ENCODE measurements at places on chromosomes 2 and 18.

DNA sequence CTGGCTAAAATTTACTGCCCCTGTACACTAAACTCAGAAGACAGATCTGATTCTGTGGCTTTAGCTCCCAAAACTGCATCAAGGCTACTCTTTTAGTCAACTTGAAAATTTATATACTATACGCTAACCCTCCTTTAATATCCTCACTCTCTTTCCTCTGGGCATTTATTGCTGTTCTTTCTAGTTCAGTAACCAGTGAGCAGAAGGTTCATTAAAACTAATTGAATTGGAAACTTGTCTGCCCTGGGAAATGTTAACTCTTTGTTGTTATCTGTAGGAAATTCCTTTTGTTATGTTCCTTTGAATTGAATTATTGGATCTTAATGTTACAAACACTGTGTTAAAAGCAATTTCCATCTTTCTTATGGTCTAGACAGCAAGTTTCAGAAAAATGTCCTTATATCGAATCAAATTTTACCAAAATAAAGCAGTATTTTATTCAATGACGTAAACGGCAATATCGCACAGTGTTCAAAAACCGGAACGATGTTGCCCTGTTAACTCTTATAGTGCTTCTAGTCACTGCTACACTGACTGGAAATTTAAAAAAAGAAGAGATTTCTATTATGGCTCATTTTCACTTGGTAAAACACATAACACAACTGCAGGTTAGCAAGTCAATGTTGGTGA is 168.3 kb downstream of the NR4A2 start:
- H3K27ac ChIP-seq = no peak overlapping the region
- no peak overlapping the region for H3K4me3 ChIP-seq
- H3K4me1 ChIP-seq = peaks cover 8% of the 10 kb centered on the region
- no peak for DNase-seq
- no peaks in the 10 kb centered on the region for H3K27me3 ChIP-seq

DNA sequence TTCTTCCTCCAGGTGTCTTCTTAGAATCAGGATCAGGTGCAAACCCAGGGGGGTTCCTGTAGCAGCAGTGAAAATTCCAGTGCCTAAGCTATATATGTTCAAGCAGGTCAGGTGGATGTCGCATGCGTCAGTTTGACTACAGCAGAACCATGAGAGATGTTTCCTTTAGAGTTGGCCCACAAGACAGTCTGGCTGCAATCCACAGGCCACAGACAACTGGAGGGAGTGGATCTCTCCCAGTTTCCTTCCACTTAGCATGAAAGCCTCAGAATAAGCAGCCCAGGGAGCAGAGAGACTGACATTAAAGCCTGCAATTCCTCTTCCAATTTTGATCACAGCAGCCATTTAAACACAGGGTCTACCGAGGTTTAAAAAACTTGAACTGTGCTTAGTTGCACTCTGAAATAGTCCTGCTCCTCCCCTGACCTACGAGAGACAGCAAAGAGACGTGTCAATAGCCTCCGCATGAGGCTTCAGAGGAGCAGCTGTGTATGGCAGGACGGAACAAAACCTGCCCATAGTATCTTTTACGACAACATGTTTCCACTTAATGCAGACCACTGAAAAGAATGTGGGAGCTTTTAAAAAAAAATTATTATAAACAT is 988 bp upstream of the KCNE4 start:
- H3K4me3 ChIP-seq = peak overlapping the region; percentile 47
- no peak for DNase-seq
- peak overlapping the region; percentile 85 for H3K27ac ChIP-seq
- peaks cover 16% of the 10 kb centered on the region for H3K27me3 ChIP-seq
- peaks cover 67% of the 10 kb centered on the region for H3K4me1 ChIP-seq

GRCh38 chr18:63271881-63272299 is 47.7 kb downstream of the BCL2 start:
- peak overlapping the region; percentile 46 for H3K4me3 ChIP-seq
- H3K27me3 ChIP-seq = peaks cover 3% of the 10 kb centered on the region
- peaks cover 66% of the 10 kb centered on the region for H3K4me1 ChIP-seq

DNA sequence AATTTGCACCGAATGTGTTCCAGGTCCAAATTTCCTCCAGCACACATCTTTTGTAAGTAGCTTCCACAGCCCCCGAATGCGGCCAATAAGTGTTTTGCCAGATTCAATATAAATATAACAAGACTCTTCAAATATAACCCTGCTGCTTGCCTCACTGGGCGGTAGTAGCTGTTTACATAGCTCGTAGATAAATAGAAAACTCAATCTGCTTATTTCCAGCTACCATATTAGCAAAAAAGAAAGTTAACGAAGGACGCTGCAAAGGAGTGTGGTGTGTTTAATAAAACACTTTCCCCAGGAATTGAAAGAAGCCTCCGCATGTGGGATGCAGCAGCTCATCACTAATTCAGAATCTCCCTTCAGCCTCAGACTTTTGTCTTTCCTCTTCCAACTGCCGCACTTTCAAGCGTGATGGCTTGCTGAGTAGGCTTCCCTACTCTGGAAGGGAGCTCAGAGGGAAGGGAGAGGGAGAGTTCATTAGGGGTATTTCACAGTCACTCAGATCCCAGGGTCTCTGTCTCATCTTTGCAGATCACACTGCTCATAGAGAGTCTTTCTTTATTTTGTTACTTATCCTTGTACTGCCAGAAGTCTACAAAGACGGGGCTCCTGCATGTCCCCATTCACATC is 367.0 kb downstream of the RND3 start:
- peaks cover 48% of the 10 kb centered on the region for H3K27me3 ChIP-seq
- H3K27ac ChIP-seq = no peak overlapping the region
- no peak overlapping the region for H3K4me3 ChIP-seq
- H3K4me1 ChIP-seq = peaks cover 14% of the 10 kb centered on the region
- DNase-seq = no peak
- H3K36me3 ChIP-seq = no peaks in the 10 kb centered on the region

GRCh38 chr2:100214265-100214971 is 72.0 kb upstream of the AFF3 start:
- no peaks in the 10 kb centered on the region for H3K36me3 ChIP-seq
- no peak overlapping the region for H3K27ac ChIP-seq
- no peak for DNase-seq
- H3K27me3 ChIP-seq = peaks cover 31% of the 10 kb centered on the region

DNA sequence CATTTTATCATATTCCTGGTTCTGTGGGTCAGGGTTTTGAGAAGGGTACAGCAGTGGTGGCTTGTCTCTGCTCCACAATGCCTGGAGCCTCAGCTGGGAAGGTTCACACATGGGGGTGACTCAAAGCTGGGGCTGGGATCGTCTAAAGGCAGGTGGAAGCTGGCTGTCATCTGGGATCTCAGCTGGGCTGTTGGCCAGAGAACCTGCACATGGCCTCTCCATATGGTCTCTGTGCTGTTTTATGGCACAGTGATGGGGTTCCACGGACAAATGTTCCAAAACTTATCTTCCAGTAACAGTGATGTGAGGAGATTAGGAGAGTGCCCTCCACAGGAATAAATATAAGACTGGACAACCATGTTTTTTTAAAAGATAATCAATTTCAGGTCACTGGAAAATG is 191.4 kb downstream of the SS18 start:
- H3K4me1 ChIP-seq = peaks cover 9% of the 10 kb centered on the region
- H3K36me3 ChIP-seq = peaks cover 6% of the 10 kb centered on the region
- no peak overlapping the region for H3K27ac ChIP-seq
- DNase-seq = no peak
- H3K4me3 ChIP-seq = no peak overlapping the region

DNA sequence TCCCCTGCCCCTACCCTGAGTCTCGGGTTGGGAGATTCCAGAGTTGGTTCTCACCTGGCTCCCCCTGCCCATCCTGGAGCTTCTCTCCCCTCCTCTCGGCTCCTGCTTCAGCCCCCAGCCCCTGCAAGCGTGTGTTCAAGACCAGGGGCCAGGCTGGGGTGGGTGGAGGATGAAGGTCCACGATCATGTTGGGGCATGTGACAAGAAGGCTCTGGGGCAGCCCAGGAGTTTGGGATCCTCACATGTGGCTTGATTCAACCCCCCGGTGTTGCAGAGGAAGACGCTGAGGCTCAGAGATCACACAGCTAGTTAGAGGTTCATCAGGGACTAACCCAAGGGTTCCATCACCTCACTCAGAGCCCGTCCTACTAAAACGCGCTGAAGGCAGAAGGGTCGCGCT is 14.2 kb upstream of the TUBB6 start:
- DNase-seq = no peak
- H3K27ac ChIP-seq = no peak overlapping the region
- H3K27me3 ChIP-seq = peaks cover 21% of the 10 kb centered on the region
- peaks cover 23% of the 10 kb centered on the region for H3K4me1 ChIP-seq

DNA sequence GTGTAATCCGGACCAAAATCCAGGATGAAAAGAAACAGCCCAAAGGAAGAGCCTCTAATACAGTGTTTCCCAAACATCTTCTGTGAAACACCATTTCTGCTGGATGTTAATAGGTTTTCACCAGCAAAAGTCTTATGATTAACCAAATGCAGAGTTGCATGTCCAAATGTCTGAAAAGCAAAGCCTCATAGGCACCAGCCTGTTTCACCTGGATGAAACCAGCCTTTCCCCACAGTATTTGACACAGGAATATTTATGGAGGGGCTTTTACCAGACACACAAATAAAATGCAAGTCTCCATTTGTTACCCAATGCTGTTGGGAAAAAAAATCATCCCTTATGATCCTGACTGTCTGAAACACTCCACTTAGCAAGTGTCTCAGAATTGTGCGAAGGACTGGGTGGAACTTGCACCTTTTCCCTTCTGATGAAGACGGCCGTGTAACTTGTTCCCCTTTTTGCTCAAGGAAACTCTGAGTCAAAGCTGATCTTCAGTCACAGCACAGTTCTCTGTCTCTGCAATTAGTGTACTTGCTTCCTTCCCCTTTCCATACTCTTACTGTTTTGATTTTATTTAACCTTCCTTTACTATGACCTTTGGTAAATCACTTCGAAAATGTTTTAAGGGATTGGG is 70.3 kb upstream of the IL1R2 start:
- H3K36me3 ChIP-seq = peaks cover 2% of the 10 kb centered on the region
- no peak overlapping the region for H3K4me3 ChIP-seq
- H3K4me1 ChIP-seq = no peaks in the 10 kb centered on the region
- peaks cover 6% of the 10 kb centered on the region for H3K27me3 ChIP-seq
- DNase-seq = no peak

DNA sequence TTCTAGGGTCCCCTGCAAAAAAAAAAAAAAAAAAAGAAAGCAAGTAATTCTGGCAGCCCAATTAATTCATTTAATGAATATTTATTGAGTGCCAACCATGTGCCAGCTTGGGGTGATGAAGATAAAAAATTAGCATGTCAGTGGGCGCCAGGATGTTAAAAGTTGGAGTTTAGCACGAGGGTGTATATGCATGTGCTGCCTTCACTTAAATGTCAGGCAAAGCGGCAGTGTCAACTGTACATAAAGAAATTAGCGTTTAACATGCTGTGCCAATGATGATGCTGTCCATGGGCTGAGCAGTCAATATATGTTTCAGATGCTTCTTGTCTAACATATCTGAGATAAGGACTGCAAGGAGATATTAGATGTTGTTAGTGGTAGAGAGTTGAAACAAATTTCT is 49.5 kb downstream of the ASAP2 start:
- peaks cover 5% of the 10 kb centered on the region for H3K27me3 ChIP-seq
- H3K27ac ChIP-seq = no peak overlapping the region
- no peak for DNase-seq
- peaks cover 10% of the 10 kb centered on the region for H3K36me3 ChIP-seq
- peaks cover 80% of the 10 kb centered on the region for H3K4me1 ChIP-seq

DNA sequence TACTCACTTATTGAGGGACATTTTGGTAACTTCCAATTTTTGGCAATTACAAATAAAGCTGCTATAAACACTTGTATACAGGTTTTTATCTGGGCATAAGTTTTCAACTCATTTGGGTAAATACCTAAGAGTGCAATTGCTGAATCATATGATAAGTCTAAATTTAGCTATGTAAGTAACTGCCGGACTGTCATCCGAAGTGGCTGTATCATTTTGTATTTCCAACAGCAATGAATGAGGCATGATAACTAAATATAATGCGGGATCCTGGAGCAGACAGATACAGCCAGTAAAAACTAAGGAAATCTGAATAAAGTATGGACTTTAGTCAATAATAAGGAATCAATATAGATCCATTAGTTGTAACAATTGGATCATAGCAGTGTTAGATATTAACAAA is 156.5 kb upstream of the RMP24 start:
- H3K27me3 ChIP-seq = peaks cover 8% of the 10 kb centered on the region
- DNase-seq = no peak
- no peak overlapping the region for H3K27ac ChIP-seq

DNA sequence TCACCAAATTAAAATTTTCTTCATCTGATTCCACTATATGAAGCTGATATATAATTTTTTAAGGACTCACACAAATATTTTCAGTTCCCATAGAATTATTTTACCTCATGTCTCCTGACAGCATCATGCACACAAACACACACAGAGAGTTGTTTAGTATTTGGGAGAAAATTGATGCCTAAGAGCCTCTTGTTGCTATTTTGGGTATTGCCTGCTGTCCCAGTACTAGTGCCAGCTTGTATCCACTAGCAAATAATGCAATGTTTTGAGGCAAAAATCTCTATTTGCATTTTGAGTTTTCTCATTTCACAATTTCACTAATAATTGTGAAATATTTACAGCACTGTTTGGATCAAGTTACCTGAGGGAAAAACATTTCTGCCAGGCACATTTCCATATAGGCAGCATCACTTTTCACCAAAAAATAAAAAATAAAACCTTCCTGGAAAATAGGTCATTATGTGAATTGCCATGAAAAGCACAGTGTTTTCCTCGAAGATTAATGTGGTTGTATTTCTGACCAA is 328.2 kb downstream of the KCNJ3 start:
- no peaks in the 10 kb centered on the region for H3K4me1 ChIP-seq
- no peak for DNase-seq
- H3K27me3 ChIP-seq = no peaks in the 10 kb centered on the region
- no peaks in the 10 kb centered on the region for H3K36me3 ChIP-seq
- no peak overlapping the region for H3K27ac ChIP-seq
- no peak overlapping the region for H3K4me3 ChIP-seq
